ENCODE measurements at places on chromosomes 1 and 21.

DNA sequence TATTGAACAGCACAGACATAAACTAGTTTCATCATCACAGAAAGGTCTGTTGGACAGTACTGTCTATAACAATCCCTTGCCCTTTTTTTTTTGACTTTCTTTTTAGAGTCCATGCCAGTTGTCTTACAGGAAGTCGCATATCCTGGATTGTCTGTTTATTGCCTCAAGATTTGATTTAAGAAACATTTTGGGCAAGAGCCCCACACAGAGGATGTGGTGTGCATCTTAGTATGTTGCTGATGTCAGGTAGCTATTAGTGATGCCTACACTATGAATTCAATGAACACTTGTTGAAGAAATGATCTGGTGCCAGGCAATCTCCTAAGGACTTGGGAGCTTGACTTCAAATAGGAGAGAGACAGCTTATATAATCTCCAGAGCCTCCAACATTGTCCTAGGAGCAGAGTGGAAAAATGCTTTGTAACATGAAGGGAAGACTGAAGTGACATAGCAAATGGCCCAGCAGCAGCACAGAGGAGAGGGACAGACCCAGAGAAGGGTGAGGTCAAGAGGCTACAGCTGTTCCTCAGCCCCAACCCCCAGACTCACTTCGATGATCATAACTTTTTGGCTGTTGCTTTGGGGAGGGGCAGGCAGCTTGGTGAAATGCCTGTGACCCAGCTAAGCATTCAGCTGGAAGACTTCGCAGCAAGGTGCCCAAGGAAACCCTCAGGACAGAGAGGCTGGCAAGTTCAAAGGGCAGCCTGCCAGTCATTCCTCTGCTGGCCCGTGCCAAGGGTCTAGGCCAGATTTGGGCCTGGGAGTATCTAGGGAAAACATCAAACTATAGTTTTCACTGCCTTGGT is 7.5 kb upstream of the RAB29 start:
- no peak for DNase-seq

DNA sequence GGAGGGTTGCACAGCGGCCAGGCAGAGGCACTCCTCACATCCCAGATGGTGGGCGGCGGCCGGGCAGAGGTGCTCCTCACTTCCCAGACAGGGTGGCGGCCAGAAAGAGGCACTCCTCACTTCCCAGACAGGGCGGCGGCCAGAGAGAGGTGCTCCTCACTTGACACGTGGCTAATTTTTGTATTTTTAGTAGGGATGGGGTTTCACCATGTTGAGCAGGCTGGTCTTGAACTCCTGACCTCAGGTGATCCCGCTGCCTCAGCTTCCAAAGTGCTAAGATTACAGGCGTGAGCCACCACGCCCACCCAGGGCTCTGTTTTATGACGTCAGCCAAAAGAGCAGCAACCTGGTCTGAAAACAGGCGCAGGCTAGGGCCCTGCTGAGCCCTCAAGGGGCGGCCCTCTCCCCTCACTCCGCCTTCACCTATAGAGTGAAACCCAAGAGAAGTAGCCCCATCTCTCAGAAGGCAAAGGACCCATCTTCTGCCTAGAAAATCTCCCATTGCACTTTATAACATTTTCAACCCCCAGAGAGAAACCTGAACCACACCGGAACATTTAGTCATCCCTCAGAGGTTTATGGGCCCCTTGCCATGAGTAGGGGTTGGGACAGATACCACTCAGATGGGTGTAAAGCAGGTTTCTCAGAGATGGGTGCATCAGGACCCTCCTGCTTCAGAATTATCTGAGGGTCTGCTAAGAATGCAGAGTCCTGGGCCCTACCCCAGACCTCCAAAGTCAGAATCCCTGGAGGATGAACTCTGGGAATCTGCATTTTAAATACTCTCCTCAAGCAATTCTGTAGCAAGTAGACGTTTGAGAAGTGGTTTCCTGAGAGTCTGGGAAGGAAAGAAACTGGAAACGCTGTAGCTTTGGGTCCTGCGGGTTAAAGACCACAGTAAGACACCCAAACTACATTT is 40.8 kb downstream of the CDK18 start:
- no peak for DNase-seq

DNA sequence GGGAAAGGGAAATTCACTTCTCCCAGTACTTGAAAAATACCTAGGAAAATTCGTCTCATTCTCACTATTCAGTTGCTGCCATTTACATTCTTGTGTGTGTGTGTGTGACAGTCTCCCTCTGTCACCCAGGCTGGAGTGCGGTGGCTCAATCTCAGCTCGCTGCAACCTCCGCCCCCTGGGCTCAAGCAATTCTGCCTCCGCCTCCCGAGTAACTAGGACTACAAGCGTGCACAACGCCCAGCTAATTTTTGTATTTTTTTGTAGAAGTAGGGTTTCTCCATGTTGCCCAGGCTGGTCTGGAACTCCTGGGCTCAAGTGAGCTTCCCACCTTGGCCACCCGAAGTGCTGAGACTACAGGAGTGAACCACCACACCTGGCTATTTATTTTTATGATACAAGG is 1.2 kb downstream of the SNAPIN start:
- no peak for DNase-seq

- no peak for DNase-seq
Measured at GRCh38 chr1:240280560-240281322, 189.1 kb downstream of the FMN2 start.

- peak; percentile 5 for DNase-seq
Measured at GRCh38 chr1:61426254-61426653, 298.7 kb downstream of the TM2D1 start.

- no peak for DNase-seq
Measured at GRCh38 chr1:14499312-14500040, 99.0 kb upstream of the KAZN start.

Data from NCI-H1436 treated with DMSO at 0.1 percent for 48 hours (cell line).